ENCODE measurements at places on chromosomes 16 and 17.

GRCh38 chr17:58005031-58005727 is 1.9 kb downstream of the SRSF1 start:
- DNase-seq: no peak

DNA sequence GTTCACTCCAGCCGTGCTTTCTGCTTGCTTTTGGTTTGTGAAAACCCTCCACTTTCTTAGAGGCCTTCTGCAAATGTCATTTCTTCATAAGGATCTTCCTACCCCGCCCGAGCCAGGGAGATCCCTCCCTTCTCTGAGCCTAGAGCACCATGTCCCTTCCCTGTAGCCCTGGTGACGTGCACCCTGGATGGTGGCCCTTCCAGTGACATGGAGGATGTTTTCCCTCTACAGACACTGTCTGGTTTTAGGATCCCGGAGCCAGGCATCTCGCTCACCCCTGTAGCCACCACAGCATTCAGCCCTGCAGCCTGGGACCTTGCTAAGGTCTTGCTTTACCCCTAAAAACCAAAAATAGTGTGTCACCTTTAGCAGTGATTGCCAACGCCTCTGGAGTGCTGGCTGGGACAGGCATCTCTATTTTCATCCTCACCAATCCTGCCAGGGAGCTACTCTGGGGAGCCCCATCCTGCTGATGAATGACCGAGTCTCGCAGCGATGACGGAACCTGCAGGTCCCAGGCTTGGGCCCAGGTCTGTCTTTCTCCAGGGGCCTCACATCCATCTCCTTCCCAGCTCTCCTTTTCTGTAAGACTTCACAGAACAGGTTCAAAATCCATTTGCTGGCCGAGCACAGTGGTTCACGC is 394.1 kb upstream of the TNRC6C start:
- no peak for DNase-seq

DNA sequence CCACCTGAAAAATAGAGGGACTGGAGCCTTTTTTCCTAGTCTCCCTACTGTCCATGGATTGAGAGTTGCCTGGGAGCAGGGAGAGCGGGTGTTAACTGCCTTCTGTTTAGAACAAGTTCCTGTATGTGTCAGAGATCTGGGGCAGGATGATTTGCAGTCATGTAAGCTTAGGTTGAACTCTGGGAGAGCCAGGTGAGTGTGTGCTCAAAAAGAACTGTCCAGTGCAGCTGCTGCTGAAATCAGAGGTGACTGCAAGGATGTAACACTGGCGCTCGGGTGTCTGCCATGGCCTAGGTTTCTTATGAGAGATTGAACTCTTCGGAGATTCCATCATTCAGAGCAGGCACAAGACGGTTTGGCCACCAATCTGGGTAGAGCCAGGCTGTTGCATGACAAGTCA is 432.5 kb downstream of the CDH13 start:
- no peak for DNase-seq

- no peak for DNase-seq
These were observed 8.8 kb downstream of the ENGASE start for GRCh38 chr17:79083191-79083971.

GRCh38 chr17:17225901-17226300 is 11.1 kb downstream of the FLCN start:
- DNase-seq: no peak

DNA sequence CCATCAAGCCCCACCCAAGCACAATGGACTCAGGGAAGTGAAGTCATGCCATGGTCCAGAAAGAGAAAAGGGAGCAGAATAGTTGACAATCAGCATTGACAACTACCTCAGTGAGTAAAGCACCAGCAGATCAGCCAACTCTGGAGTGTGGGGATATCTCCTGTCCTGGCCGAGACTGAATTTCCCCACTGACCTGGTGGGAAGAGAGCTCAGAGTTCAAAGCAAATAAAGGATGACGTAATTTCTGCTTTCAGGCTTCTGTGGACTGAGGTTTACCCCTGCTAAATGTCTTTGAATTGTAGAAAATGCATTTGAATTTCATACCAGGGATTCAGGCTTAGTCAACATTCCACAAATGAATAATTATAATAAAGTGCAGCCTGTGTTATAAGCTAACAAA is 152.9 kb downstream of the CBLN1 start:
- DNase-seq: no peak

- DNase-seq: no peak
These were observed 371.2 kb downstream of the MAF start for GRCh38 chr16:79229361-79229760.

GRCh38 chr16:72921620-72922019 is 126.3 kb downstream of the ZFHX3 start:
- no peak for DNase-seq

GRCh38 chr16:79677799-79678530 is 77.4 kb upstream of the MAF start:
- DNase-seq: no peak

- DNase-seq: peak; percentile 90
These were observed 49.9 kb upstream of the CPNE2 start for GRCh38 chr16:57042157-57043111.

DNA sequence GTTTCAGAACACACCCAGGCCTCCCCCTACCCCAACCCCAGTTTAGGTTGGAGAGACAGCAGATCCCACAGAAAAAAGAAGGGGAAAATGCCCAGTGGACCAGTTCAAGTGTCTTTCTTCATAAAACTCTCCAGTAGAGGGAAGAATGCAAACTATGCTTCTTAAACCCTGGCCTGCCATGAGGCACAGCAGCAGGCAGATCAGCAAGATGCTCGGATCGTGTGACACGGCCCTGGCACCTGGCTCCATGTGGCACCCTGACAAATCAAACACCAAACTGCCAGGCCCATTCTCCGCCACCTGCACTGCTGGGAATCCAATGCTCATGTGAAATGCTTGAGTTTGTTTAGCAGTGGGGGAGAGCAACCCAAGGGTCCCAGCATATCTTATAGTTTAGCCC is 166.8 kb downstream of the SOX9 start:
- no peak for DNase-seq

DNA sequence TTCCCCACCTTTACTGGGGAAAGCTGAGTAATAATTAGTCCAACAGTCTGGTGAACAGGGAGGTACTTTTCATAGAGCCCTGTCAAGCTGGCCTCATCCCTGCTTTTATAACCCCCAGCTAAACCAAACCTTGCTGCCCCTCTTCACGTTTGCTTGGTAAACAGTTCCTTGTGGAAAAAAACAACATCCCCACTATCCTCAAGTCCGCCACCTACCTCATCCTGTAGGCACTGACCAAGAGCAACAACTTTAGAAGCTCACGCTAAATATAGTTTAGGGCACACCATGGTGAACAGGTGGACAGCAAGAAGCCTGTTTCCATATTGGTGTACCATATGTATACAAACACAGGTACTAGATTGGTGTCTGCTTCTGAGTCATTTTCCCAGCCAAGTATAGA is 16.5 kb downstream of the NFE2L1 start:
- DNase-seq: no peak

DNA sequence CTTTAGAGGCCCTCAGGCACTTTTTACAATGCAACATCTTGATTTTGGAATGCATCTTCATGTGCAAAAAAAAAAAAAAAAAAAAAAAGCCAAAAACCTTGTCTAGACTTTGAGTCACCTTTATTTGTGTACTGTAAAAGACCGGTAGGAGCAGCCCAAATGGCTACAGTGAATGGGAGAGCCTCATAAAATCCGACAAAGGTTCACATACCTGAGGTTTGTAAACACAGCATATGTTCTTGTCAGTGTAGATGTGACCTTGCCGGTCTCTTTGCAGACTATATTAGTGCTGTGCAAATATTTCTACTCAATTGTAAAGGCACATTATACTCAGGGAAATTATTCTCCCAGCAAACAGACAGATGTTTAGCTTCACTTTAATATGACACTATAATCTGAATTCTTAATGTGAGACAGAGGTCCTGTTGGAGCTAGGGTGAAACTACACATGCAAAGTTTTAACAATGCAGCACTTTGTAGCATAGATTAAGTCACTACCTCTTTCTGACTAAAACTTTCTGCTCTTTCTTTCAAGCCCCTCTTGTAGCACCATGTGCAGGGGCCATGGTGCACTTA is 211.3 kb downstream of the CA10 start:
- DNase-seq: no peak

DNA sequence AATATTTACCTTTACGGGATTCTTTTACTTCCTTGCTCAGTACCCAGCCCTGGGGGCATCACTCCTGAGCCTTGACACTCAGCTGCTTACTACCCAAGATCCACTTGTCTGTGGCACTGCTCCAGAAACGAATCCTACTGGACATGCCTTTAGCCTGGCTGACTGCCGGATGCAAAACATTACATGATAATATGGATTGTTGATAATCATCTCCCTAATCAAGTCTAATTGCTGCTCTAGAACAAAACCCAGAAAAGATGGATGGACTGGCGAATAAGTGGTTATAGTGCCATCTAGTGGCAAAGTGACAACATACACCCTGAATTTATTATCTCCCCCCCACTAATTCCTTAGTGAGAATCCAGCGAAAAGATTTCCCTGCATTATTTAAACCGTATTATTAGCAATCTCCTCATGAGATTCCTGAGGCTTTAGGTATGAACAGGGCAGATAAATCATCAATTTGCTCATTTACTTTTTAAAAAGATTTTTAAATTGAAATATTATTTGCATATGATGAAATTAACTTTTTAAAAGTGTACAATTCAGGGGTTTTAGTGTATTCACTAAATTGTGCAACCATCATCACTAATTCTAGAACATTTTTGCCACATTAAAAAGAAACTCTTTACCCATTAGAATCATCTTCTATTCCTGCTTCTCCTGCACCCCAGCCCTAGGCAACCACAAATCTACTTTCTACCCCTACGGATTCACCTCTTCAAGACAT is 61.6 kb downstream of the RGS9 start:
- peak; percentile 14 for DNase-seq

DNA sequence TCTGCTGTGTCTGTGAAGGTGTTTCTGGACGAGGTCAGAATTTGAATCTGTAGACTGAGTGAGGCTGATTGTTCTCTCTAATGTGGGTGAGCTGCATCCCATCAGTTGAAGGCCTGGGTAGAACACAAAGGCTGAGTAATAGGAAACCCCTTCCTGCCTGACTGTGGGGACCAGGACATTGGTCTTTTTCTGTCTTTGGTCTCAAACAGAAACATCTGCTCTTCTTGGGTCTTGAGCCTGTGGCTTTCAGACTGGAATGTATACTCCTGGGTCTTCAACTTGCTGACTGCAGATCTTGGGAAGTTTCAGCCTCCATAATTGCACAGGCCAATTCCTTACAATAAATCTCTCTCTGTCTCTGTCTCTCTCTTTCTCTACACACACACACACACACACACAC is 19.6 kb upstream of the LRRC75A start:
- DNase-seq: no peak

GRCh38 chr16:58730724-58731370 is 3.3 kb downstream of the GOT2 start:
- no peak for DNase-seq

GRCh38 chr16:28210979-28211588 is 681 bp downstream of the XPO6 start:
- DNase-seq: peak; percentile 80
